ENCODE measurements at places on chromosomes 7 and 10. TPM values are rescaled to one million over a fixed set of nuclear protein-coding genes. Genes with fewer than 3 reads are reported as not detected.

NPY gene
- not detected for total RNA-seq

HMX2 gene
- total RNA-seq: 2.4 TPM

PVRIG gene
- 86.6 TPM for total RNA-seq

BAMBI gene
- 0.89 TPM for total RNA-seq

GBF1 gene
- total RNA-seq: 33.4 TPM

C7orf33 gene
- total RNA-seq: not detected

GSDME gene
- 47.0 TPM for total RNA-seq

AUTS2 gene
- total RNA-seq: 88.5 TPM
